ENCODE measurements at places on chromosomes 13 and 19. TPM values are rescaled to one million over a fixed set of nuclear protein-coding genes. Genes with fewer than 3 reads are reported as not detected.

- DNase-seq, result peak; percentile 19
These were observed 20.0 kb downstream of the NOVA2 start for GRCh38 chr19:45953676-45954075.

GRCh38 chr19:35015270-35015953 is 14.9 kb upstream of the SCN1B start:
- DNase-seq, result no peak

The ZNF208 gene
- polyA plus RNA-seq, result not detected

- peak; percentile 38 for DNase-seq
These were observed 640.1 kb upstream of the KLF12 start for GRCh38 chr13:74774264-74774663.

- no peak for DNase-seq
These were observed 16.5 kb upstream of the CACTIN start for GRCh38 chr19:3642987-3643673.

The WDR88 gene
- polyA plus RNA-seq, result not detected

The TEX101 gene
- not detected for polyA plus RNA-seq

Measured in mammary epithelial cell (primary cell).